Central memory CD4-positive, alpha-beta T cell (primary cell): ENCODE measurements at places on chromosomes 11 and 22.

- no peak for DNase-seq
These were observed 10.8 kb upstream of the CECR2 start for GRCh38 chr22:17358415-17358814.

DNA sequence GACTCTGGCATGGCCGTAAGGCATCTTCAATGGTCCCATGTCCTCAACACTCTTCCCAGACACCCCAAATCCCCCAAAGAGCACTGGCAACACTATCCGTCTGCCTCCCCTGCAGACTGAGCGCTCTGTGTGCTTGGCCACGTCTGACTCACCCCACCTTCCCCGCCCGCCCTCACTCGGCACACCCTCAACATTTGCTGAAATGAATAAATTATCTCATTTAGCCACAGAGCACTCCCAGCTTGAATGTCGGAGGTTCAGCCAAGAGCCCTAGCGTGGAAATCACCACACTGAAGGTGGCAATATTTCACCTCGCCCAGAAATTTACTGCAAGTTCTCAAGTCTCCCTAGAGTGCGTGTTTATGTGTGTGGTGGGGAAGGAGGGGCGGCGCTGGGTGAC lies 46.6 kb upstream of the TCF20 start:
- peak; percentile 59 for DNase-seq

DNA sequence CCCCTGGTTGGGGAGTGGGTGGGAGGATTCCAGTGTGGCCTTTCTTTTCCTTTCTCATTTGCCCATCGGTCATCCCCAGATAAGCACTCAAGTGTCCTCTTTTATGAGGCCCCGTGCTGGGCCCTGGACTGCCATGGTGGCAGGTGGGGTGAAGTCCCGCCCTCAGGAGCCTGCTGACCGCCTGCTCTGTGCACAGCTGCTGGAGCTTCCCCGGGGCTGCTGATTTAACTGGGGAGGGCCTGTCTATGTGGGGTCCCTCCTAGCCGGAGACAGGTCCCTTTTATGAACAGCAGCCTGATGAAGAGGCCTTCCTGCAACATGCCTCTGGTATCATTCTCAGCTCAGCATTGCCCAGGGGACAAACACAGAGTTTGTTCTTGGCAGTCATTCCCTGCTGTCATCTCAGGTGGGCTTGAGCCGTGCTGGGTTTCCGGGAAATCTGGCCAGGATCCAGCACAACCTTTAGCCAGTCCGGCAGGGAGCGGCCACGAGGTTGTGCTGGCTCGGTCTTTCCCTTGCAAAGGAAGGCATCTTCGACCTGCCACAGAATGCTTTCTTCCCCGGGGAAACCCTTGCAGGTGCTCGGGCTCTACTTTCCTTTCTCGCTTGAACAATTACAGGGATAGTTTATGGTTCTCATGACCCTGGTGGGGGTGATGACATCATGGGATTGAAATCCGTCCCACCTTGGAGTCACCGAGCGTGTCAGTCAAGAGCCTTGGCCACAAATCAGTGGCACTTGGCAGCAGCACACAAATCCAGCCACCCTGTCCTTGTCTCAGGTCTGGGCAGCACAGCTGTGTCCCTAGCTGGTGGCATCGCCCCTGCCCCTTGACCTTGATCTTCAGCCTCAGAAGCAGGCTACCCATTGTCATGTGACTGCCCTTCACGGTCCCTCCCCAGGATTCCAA lies 20.1 kb downstream of the ST14 start:
- DNase-seq: no peak

DNA sequence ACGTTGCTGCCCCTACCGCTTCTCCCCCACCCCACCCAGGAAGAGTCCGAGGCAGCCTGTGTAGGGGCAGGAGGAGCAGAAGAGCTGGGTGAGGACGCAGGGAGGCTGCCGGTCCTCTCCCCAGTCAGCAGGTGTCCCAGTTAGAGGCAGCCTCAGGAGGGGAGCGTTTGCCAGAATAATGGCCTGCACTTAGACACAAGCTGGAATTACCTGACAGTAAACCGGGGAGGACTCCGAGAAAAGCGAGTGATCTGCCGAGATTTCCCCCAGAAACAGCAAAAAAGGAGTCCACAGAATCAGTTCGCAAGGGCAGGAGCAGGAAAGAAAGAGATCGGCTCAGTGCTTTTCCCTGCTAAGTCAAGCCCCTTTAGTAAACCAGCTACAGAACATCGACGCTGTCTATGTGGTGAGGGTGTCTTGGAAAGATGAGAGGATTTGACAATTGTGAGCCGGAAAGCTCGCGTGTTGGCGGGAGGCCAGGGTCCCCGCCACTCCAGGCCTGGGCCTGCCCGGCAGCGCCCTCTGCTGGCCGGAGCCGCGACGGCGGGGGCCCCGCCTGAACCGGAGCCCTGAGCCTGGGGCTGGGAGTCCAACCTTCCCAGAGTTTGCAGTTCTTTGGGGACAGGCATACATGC lies 17.7 kb upstream of the THRSP start:
- peak; percentile 65 for DNase-seq

DNA sequence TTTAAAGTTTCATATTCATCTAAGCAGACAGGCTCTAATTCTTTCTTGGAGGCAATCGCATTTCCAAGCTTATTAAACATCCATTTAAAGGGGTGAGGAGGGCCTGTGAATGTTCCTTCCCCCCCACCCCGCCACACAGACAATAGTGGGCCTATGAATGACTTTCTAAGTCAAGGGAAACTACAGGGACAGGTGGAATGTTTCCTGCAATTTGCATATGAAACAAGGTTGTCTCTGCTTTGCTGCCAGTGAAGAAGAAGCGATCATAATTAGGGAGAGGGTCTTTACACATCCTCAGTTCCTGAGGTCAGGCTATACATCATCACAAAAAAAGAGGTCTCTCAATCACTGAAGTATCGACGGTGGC lies 127.9 kb upstream of the OPCML start:
- DNase-seq: no peak

DNA sequence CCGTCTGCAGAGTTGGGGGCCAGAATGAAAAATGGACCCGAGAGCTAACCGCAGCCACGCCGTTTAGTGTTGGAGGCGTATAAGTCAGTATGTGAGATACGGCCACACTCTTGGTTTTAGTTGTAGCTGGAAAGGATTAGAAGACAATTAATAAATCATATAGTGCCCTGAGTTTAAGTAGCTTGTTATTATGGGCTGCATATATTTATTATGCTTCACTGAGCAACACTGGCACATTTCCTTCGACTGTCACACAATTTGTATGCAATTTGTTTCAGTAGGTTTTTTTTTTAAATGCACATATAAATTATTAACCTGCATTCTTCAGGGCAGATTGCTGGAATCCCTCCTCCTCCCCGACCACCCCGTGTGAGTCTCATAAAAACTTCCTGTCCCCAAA lies 56.9 kb downstream of the PKNOX2 start:
- no peak for DNase-seq

DNA sequence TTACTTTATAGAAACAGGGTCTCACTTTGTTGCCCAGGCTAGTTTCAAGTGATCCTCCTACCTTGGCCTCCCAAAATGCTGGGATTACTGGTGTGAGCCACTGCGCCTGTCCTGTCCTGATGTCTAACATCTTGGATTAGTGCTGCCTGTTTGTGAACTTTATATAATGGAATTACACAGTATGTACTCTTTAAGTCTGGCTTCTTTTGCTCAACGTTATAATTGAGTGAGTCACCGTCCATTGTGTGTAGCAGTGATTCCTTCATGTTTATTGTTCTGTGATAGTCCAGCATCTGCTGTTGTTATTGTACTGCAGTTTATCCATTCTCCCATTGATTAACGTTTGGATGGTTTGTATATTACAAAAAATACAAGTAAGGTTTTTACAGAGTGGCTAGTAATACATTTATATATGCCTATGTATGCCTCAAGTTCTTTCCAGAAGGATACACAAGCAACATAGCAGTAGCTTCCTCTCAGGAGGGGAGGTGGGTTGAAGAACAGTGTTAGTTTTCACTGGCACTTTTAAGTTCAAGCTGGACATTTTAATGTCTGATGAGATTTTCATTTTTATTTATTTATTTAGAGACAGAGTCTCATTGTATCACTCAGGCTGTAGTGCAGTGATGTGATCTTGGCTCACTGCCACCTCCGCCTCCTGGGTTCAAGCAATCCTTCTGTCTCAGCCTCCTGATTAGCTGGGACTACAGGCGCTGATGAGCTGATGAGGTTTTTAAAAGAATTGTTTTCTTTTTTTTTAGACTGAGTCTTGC lies 25.2 kb upstream of the MICALL1 start:
- no peak for DNase-seq

GRCh38 chr11:7657306-7658025 lies 15.8 kb downstream of the CYB5R2 start:
- DNase-seq: no peak

DNA sequence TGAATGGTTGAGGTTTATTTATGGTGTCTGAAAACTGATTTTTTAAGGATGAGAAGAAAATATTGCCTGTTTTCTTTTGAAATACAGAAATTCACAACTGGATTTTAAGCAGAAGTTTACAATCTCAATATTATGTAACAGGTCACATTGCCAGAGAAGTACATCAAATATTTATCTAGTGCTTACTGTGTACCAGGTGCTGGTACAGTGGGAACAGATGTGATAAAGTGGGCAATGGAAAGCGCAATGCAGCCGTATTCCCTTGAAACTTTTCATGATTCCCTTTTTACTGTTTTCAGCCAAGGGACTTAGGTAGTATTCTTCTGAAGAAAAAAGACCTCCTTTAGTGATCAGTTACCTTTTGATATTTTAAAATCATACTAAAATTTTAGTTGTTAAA lies 49.6 kb downstream of the TTC17 start:
- DNase-seq: no peak

GRCh38 chr11:87030458-87031054 lies 7.2 kb upstream of the TMEM135 start:
- peak; percentile 17 for DNase-seq

DNA sequence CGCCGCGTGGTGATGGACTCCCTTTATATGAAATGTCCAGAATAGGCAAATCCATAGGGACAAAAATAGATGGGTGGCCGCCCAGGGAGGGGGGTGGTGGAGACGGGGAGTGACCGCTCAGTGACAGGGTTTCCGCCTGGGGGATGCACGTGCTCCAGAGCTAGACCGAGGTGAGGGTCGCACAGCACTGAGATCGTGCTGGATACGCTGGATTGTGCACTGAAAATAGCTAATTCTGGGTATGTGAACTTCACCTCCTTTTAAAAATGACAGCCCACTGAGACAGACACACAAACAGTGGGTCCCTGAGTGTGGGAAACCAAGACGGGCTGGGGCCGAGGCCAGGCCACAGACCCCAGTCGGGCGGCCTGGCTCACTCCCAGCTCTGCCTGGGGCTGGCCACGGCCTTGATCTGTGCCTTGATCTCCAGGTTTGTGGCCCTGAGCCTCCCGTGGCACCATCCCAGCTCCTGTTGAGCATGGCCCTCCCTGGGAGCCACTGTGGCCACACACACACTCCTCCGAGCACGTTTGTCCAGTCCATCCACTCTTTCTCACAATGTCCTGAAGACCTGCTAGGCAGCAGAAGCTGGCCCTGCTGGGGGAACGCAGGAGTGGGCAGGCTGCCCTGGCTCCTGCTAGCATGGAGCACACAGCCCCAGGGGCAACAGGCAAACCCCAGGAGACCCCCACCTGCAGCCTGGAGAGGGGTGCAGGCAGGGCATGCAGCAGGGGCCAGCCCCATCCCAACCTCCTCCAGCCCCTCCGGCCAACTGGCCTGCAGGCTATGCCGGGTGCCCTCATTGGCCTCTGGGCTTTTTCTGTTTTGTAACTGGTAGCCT lies 41.0 kb upstream of the TH start:
- DNase-seq: no peak

DNA sequence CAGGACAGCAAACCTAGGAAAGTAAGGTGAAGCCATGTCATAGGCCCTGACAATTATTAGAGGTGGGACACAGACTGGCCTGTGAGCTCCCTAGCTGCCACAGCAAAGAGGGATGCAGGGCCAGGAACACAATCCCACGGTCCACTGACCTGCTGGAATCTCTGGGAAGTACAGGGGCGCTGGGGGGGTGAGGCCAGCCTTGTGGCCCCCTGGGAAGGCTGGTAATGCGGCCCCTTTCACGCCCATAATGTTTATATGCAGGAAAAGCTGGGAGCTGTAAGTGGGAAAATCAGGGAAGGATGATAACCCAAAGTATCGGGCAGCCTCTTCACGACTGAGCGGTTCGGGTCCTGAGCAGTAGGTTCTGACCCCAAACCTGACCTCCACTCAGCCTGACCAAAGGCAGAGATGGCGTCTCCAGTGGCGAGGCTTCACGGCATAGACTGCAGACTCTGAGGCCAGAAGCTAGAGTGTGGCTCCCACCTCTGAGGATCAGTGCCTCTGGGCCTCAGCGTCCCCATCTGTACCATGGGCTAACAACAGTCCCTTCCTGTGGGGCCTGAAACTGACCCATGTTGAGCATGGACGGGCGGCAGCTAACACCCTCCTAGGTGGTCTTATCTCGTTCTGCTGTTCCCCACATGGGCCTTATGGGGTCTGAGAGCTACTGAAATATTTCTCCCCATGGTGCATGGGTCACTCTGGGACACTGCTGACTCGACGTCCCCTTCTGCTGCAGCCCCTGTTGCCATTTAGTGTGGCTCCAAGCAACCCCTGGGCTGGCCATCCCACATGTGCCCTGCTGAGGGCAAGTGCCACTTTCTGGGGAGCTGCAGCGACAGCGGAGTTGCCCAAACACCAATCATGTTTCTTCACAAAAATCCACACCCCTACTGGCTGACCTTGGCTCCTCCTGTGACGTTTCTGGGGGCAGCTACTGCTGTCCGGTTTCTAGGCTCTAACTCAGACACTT lies 101.8 kb downstream of the PHF21B start:
- no peak for DNase-seq

DNA sequence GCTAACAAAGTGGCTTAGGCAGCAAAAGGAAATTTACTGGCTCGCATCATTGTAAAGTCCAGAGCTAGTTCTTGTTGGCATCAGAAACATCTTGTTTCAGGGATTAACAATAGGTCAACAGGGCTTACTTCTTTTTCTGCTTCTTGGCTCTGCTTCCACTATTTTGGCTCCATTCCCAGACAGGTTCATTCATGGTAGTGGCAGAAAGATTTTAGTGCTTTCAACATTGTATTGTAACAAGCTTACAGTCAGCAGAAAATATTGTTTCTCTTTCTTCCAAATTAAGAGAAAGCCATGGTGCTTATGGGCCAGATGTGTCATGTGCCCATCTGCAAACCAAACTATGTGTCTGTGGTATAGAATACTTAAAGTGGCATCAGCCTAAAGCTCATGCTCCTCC lies 315.6 kb downstream of the RAB38 start:
- DNase-seq: no peak

- DNase-seq: no peak
These were observed 204.9 kb downstream of the CSNK2A3 start for GRCh38 chr11:11148104-11148509.
